ENCODE measurements at places on chromosomes 2 and 18.
A peak's percentile ranks its signal among the peaks of the same experiment; 100 is the strongest.

GRCh38 chr2:202061695-202062094 is 11.4 kb upstream of the KIAA2012 start:
- no peak for DNase-seq

- DNase-seq = no peak
Measured at GRCh38 chr2:41878716-41879234, 169.0 kb upstream of the PKDCC start.

DNA sequence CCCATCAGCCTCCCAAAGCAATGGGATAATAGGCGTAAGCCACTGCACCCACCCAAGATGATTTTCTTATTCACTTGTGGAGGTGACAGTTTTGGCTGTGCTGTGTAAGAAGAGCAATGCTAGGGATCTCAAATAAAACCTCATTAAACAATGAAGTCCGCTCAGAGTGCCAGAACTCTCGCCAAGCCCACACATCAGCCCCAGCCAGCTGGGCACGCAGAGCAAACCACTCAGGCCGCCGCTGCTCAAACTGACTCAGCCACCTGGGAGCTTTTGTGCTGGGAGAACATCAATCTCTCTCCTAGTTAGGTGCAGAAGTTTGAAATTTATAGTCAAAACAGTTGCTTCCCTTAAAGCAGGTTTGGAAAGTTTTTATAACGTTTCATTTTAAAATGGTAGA is 47.6 kb downstream of the RNF152 start:
- DNase-seq = no peak

DNA sequence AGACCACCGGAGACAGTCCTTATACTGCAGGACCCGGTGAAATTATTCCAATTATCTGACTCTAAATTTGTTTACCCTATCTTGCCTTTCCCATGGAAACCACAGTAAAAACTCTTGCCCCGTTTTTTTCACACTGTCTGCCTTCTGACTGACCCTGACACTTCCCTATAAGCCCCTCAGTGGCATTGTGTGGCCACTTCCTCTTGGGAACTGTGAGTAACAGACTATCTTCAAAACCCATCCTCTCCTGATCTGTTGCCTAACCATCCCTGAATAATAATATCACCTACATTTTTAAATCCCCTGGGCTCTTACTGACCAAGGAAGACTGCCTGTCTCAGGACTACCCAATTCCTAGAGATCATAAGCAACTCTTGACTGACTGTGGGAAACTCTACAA is 42.6 kb upstream of the RNF152 start:
- no peak for DNase-seq

DNA sequence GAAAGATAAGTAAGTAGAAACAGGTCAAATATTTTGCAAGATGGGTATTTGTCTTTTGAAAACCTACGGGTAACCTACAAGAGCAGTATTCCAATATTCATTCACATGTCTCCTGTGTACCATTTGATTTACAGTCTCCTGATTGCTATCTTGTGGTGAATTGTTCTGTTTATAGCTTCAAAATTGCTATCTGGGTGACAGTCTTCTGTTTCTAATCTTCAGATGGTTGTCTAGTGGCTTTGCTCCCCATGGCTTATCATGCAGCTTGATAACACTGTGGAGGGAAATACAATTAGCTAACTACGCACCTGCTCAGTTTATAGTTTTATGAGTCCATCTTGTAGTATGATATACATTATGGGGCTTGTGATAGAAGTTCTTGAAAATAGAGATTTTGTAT is 816.8 kb downstream of the CPS1 start:
- no peak for DNase-seq

DNA sequence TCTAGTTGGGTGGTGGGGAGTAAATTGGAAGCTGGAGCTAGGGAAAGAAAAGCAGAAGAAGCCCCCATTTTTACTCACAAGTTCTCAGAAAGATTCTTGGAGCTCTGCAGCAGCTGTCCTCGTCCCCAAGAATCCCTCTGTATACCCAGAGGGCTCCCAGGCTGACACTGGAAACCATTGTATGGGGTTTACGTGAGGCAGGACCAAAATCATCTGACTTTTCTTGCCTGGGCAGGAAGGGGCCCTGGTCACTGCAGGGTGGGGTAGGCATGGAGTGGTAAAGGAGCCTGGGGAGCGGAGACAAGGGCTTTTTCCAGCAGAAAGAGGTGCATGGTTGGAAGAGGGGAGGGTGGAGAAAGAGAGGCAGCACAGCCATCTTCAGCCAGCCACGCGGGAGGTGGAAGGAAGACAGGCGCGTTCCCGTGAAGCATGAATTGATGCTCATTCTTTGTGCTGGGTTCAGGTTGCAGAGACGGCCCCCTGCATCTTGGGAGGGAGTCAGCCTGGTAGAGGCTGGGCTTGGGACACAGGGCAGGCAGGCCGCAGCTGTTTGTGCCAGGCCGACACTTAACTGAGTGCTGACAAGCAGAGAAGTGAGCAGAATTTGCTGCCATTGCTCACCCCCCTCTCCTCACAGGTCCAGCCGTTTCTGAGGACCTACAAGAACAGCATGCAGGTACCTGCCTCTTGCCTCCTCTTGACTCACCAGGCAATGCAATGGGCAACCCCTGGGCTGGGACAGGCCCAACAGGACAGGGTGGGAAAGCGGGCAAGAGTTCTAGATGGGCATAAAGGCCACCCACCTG is 94.8 kb downstream of the PLB1 start:
- no peak for DNase-seq

DNA sequence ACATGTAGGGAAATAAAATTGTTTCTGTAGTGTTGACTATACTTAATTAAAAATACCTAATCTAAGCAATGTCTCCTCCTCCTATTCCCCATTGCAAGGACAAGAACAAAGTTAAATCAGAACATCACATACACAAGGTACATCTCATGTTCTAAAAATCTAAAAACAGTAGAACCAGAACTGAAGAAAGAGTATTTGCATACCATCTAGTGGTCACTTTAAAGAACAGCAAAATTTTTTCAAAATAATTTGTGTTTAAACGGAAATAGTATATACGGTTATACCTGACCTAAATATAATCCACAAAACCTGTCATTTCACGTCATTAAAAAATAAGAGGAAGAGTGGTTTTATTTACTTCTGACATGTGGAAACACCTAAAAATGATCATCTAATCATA is 294.3 kb upstream of the KCNH7 start:
- DNase-seq = peak; percentile 65

GRCh38 chr2:46241344-46241743 is 55.9 kb upstream of the EPAS1 start:
- peak; percentile 64 for DNase-seq

- no peak for DNase-seq
Measured at GRCh38 chr2:120431386-120432292, 85.7 kb downstream of the INHBB start.

DNA sequence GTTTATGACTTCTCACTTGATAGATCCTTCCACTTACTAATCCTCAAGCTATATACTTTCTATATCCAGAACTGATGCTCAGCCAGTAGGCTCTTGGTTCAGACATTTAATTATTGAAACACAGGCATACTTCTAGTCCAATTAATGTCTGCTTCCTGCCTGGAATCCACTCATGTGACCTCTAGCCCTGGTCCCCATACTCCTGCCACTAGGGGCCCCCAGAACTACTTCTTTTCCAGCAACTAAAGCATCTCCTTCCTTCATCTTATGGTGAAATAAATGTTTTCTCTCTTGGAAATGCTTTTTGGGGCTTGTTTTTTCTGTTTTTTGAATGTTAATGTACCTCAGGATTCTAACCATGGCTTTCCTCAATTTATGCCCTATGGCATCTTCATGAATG is 527.6 kb downstream of the SATB2 start:
- no peak for DNase-seq

All from NCI-H2171 treated with DMSO at 0.1 percent for 48 hours (cell line).